ENCODE measurements at places on chromosomes 11 and 22.

GRCh38 chr11:67057205-67057672 lies 592 bp downstream of the RHOD start:
- DNase-seq, result no peak

DNA sequence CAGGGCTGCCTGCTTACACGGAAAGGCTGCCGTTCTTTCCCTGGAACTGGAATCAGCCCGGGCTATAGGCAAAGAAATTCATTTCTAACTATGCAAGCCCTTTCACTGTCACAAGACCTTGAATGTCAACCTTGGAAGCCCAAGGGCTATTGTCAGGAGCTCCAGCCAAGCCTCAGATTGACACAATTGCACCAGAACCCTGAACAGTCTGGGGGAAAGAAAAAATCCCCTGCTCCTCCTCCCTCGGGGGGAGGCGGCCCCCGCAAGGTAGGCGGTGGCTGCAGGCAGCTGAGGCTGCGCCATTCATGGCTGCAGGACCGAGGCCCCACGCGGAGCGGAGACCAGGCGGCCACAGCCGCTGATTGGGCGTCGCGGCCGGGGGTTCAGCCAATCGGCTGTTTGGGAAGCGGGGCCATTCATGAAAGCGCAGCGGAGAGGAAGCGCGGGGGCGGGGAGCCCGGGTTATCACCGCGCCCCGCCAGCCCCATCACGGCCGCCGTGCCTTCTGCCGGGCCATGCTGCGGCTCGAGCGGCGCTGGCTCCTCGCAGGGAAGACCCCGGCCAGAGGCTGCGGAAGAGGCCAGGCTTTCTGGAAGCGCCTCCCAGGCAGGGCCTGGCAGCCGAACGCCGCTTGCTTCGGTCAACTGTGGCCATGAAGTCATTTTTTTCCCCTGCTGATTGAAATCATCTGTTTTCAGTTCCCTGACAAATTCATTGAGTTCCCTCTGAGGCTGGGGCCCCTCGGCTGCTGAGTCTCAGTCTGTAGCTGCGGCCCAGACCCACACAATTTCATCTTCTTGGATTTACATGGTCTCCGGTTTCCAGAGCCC lies 38.1 kb upstream of the LINC01488 start:
- DNase-seq, result peak; percentile 85

DNA sequence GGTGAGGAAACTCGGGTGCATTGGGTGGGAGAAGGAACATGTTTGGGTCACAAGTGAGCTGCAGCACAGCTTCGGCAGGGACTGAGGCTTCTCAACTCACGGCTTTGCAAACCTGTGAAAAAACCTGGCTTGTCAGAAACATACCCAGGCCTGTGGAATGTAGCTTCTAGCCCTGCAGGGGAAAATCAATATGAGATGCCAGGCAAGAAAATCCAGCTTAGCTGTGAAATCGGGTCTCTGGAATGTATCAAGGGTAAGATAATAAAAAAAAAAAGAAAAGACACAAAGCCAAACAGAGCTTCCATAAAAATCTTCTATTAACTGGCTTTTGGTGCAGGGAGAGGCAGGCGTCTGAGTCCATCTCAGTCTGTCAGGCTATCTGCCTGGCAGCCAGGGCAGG lies 28.5 kb downstream of the UQCR10 start:
- DNase-seq, result no peak

GRCh38 chr11:5234381-5234834 lies at the start of gene HBD:
Gene HBD, minus strand, starts transcription at chr11:5234483. Its CDS starts 50 bp downstream, at chr11:5234433.
- no peak for DNase-seq

DNA sequence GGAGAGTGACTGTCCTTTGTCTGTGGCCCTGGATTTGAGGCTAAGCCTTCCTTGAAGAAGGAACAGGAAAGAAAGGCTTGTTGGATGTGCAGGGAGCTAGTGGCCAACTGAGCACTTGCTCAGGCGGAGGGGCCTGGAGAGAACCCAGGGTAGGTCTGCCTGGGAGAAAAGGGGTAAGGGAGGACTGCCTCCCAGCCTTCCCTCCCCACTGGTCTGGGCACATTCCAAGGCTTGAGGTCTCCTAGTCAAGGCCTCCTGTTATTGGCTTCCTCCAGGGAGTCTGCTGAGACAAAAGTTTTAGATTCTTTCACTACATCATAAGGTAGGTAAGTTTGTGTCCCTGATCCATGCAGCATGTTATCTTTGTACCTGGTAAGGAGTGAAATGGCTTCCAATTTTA lies 15.2 kb downstream of the KCNQ1OT1 start:
- no peak for DNase-seq

GRCh38 chr22:40200795-40201530 lies 23.2 kb downstream of the TNRC6B start:
- DNase-seq, result no peak

DNA sequence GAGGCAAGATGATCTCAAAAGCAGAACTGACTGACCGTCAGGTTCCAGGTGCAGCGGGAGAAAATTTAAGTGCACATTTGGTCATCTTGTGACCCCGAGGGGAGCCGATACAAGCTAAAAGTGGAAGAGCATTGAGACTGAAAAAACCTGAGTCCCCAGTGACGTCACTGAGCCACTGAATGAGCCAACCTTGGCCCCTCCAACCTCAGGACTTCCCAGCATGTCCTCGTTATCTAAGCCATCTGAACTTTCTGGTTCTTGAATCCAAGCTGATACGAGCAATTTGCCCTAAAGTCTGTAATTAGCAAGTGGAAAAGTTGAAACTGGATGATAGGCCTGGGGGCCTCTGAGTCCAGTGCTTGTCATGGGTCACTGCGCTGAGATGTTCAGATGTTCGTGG lies 51.1 kb upstream of the ISX start:
- DNase-seq, result no peak

GRCh38 chr11:45053736-45054446 lies 92.5 kb upstream of the PRDM11 start:
- no peak for DNase-seq

DNA sequence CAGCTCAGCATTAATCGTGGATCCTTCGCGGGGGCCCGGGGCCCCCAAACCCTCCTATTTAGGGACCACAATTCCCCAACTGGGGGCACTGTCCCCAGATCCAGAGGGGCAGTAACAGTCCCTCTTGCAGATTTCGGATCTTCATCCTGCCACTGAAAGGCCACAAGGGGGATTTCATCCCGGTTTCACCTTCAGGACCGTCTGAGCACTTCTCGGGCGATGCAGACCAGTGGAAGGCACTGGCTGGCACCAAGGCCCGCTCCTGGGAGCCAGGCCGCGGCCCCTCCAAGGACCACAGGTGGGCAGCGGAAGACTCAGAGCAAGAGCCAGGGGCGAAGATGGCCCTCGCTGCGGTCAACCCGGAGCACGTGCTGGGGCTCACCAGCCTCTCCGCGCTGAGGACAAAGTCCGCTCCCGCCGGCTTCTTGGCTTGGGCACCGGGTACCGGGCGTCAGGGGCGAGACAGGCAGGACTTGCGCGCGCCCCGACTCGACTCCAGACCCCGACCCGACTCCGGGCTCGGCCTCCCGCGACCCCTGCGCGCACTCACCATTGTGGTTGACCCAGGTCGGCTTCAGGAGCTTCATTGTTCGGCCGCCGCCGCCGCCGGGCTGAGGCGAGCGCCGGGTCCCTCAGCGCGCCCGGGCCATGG lies 517 bp downstream of the HIRA start:
- peak; percentile 82 for DNase-seq

DNA sequence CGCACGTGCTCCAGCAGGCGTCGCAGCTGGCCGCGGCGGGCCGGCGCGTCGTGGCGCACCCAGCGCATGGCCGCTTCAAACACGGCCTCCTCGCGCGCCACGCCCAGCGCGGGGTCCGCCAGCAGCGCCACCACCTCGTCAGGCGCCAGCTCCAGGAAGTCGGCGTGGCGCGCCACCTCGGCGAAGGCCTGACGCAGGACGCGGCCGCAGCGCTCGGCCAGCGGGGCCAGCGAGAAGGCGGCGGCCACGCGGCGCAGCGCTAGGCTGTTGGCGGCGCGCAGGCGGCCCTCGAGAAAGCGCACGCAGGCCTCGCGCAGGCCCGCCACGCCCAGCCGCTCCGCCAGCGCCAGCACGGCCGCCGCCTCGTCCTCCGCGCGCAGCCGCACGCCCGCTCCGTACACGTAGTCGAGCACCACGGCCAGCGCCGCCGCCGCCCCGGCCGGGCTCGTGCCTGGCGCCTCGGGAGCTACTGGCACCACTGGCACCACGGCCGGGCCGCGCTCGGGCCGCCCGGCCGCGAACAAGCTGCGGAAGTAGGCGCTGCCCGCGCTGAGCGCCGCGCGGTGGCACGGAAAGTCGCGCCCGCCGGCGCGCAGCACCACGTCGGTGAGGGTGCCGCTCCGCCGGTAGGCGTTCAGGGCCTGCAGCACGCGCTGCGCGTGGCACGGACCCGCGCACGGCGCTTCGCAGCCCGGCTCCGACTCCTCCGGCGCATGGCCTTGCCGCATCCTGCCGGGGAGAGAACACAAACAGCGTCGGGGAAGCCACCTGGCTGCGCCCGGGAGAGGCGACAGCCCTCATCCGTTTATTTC lies 2.9 kb downstream of the KLHL35 start:
- peak; percentile 90 for DNase-seq

DNA sequence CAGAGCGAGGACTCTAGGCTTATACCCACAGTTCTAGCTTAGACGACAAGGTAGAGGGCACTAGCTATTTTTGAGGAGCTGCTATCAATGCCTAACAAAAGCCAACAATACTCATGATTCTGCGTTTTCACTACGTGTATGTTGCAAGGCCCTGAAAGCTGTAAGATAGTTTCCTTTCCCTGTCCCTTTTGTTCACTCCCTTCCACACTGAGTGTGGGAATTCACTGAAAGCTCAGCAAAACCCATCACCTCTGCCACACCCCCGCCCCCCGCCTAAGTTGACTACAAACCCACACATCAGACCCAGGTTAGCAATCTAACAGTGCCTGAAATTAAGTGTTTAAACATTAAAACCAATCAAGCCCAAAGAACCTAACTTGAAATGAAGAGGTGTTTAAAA lies 6.2 kb upstream of the LDLRAD3 start:
- no peak for DNase-seq

- no peak for DNase-seq
Observed at GRCh38 chr11:8090756-8091155, 9.7 kb downstream of the TUB start.

- DNase-seq, result no peak
Observed at GRCh38 chr11:94871491-94872185, 101.7 kb downstream of the CWC15 start.

DNA sequence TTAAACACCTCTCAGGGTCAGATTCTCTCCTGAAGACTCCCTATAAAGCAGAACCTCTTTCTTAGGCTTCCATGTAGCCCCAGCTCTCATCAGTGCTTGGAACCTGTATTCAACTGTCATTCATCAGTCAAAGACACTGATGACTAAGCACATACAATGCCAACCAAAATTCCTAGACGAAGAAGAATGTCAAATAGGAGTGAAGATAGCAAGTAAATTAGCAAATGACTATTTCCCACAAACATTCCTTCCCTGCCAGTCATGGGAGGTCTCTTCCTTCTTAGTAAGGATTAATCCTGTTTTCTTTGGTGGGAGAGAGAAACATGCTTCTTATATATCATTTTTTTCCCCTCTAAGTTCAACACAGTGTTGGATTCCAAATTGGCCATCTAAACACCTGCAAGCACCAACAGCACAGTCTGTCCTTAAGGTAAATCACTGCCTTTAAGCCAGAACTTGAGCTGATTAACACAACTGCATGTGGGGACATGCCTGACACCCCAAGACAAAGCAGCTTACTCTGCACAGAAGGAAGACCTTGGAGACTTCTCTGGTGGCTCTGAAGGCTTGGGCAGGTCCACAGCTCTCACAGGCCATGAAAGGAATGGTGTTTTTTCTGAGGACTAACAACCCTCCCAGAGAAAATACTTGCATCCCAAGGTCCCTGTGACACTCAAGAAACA lies 47.5 kb upstream of the ME3 start:
- DNase-seq, result no peak

- no peak for DNase-seq
Observed at GRCh38 chr22:43002202-43002586, 12.8 kb downstream of the PACSIN2 start.

DNA sequence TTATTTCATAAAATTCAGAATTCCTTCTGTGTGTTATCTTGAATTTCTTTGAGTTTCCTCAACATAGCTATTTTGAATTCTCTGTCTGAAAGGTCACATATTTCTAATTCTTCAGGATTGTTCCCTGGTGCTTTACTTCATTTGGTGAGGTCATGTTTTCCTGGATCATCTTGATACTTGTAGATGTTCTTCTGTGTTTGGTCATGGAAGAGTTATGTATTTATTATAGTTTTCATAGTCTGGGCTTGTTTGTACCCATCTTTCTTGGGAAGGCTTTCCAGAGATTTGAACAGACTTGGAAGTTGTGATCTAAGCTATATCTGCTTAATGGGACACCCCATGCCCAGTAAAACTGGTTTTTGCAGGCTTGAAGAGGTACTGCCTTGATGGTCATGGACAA lies 149.6 kb downstream of the METTL15 start:
- DNase-seq, result no peak

DNA sequence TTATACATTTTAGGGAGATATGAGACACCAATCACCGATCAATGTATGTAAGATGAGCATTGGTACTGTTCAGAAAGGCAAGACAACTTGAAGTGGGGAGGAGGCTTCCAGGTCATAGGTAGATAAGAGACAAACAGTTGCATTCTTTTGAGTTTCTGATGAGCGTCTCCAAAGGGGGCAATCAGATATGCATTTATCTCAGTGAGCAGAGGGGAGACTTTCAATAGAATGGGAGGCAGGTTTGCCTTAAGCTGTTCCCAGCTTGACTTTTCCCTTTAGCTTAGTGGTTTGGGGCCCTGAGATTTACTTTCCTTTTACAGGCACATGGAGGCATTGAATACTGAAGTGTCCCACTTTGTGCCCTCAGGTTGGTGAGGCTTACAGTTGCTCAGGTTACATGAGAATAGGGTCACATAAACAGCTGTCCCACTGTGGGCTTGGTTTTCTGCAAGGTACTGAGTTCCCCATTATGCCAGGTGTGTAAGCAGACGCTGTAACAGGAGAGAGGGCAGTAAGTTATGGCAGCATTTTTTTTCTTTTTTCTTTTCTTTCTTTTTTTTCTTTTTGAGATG lies 129.8 kb upstream of the SERPIND1 start:
- DNase-seq, result no peak

GRCh38 chr22:23289130-23289503 lies 108.8 kb downstream of the BCR start:
- DNase-seq, result no peak

Data from small intestine (tissue), 16 donors.